Thyroid gland (tissue), 4 donors: ENCODE measurements at places on chromosomes 5 and 9. TPM values are rescaled to one million over a fixed set of nuclear protein-coding genes. Genes with fewer than 3 reads are reported as not detected.
A peak's percentile ranks its signal among the peaks of the same experiment; 100 is the strongest.

Gene IFNA2
- not detected for total RNA-seq

DNA sequence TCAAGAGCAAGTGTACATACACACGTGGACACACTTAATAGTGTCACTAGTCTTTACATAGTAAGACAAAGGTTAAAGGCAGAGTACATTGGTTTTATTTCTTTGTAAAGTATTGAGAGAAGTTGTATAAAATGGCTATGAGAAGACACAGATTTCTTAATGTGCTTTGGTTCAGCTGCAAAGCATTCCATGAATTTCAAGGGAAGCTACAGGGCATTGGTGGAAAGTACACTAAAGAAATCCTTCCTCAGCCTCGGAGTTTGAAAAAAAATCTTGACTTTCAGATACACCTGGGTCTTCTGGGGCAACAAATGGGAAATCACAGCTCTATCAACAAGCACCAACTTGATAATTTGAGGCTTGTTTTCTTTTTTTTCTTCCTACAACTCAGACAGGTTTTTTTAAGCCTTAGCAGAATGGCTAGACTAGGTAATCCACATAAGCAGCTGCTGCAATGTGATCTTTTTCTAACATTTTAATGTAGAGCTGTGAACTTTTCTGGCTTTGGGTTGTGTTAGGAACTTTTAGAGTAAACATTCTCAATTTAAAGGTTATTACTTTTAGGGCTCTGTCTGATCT lies 140.4 kb upstream of the FST start:
- H3K27me3 ChIP-seq: no peaks in the 10 kb centered on the region
- H3K4me1 ChIP-seq: peaks cover 24% of the 10 kb centered on the region
- H3K27ac ChIP-seq: no peak overlapping the region
- H3K4me3 ChIP-seq: no peak overlapping the region
- no peak for DNase-seq

DNA sequence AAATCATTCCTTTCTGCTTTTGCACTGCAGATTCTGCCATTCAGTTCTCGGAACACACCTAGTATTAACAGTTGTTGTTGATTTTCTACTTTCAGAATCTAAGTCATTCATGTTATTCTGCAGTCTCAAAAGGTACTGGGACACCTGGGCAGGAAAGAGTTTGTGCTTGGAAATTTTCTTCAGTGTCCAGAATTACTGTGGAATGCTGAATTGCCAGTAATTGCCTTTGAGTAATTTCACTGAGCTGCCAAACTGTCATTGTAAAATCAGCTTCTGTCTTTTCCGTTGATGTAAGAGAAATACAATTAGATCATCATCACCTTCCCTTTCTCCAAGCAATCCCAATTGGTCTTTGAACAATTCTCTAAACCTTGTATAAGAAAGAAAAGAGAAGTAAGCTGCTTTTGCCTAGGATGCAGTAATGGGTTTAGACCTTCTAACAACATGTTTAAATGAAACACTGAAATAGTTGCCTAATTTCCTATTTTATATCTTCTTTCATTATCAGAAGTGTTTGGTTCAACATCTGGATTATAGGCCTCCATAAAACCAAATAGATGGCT lies 75.7 kb upstream of the TGFBR1 start:
- H3K36me3 ChIP-seq: no peaks in the 10 kb centered on the region
- H3K4me1 ChIP-seq: no peaks in the 10 kb centered on the region
- no peaks in the 10 kb centered on the region for H3K27me3 ChIP-seq
- H3K27ac ChIP-seq: no peak overlapping the region

Gene BTNL8
- total RNA-seq: 1.5 TPM

Gene ROPN1L
- total RNA-seq: 2.0 TPM

Gene ALDOB
- not detected for total RNA-seq

- H3K27me3 ChIP-seq: no peaks in the 10 kb centered on the region
- no peaks in the 10 kb centered on the region for H3K4me1 ChIP-seq
- H3K27ac ChIP-seq: no peak overlapping the region
These were observed 52.4 kb downstream of the RFX3 start for GRCh38 chr9:3473405-3473804.

- no peak within 1 kb of the TSS for H3K27ac ChIP-seq
- no peaks in the 10 kb centered on the region for H3K27me3 ChIP-seq
- peak within 1 kb of the TSS; percentile 24 for H3K4me3 ChIP-seq
- DNase-seq: peak; percentile 27
These were observed at the start of gene SMIM32 for GRCh38 chr5:136192526-136193321. TSS of gene SMIM32 (minus strand) at chr5:136193162. CDS start at chr5:136192524, 638 bp downstream.

- H3K36me3 ChIP-seq: no peaks in the 10 kb centered on the region
- H3K27me3 ChIP-seq: no peaks in the 10 kb centered on the region
- DNase-seq: no peak
These were observed 306.4 kb downstream of the SLCO4C1 start for GRCh38 chr5:101989659-101990058.

Gene NR5A1
- not detected for total RNA-seq

GRCh38 chr5:68379275-68380036 lies 163.9 kb downstream of the PIK3R1 start:
- no peak overlapping the region for H3K27ac ChIP-seq
- DNase-seq: no peak
- no peak overlapping the region for H3K4me3 ChIP-seq

Gene CTSV
- total RNA-seq: 0.89 TPM

DNA sequence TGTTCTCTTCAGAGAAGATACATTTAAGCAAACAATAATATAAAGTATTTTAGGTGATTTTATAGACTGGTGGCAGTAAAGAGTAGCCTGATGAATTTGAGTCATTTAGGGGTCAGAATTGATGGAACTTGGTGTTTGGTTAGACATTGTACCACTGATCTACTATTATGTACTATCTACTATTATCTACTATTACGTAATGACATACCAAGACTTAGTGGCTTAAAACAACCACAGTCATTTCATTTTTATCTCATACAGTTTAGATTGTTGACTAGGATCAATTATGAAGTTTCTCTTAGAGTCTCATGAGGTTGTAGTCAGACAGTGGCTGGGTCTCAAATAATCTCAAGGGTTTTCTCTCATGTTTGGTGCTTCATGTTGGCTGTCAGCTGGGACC lies 54.0 kb downstream of the PPIP5K2 start:
- no peak overlapping the region for H3K27ac ChIP-seq
- no peaks in the 10 kb centered on the region for H3K4me1 ChIP-seq
- no peak for DNase-seq
- no peaks in the 10 kb centered on the region for H3K27me3 ChIP-seq
